A673 (cell line): ENCODE measurements at places on chromosomes 6 and 20. TPM values are rescaled to one million over a fixed set of nuclear protein-coding genes. Genes with fewer than 3 reads are reported as not detected.
A peak's percentile ranks its signal among the peaks of the same experiment; 100 is the strongest.

The CLPSL2 gene
- not detected in 2 replicates for total RNA-seq

- peak overlapping the region; percentile 85 for H3K27ac ChIP-seq
- DNase-seq = peak; percentile 21
- no peaks in the 10 kb centered on the region for H3K36me3 ChIP-seq
- no peaks in the 10 kb centered on the region for H3K4me1 ChIP-seq
- H3K27me3 ChIP-seq = no peaks in the 10 kb centered on the region
- H3K4me3 ChIP-seq = peak overlapping the region; percentile 77
Observed at GRCh38 chr6:89818977-89819335, 638 bp downstream of the MDN1 start.

DNA sequence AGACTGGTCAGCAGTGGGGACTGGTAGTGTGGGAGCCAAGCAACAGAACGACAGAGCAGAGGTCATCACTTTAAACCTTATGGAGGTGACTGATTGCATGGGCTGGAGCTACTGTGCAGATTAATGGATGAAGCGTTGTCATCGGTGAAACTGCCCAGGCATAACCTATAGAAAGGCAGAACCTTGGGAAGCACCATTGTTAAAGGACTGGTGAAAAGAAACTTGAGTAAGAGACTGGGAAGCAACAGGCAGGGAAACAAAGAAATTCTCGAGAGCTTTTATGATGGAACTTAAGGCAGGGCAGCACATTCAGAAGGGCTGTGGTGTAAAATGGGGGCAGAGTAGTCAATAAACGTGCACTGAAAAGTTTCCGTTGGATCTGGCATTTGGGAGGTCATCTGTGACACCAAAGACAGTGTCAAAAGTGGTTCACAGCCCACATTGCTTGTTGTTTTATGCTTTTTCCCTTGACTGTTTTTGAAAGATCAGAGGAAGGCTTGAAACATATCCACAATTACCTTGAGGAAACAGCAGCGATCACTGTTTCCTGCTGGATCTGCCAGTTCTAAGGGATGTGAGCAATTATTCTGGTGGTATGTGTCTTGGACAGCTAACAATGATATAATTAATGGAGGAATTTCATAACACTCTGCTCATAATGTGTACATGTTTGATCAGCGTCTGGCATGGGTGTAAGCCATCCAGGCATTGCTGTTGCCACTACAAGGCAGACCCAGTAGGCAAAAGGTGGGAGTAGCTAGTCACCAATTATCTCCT, 62.7 kb downstream of the LRRC1 start:
- H3K27me3 ChIP-seq = no peaks in the 10 kb centered on the region
- no peak overlapping the region for H3K27ac ChIP-seq
- DNase-seq = peak; percentile 24
- peaks cover 5% of the 10 kb centered on the region for H3K4me1 ChIP-seq
- H3K36me3 ChIP-seq = no peaks in the 10 kb centered on the region

The SLC22A16 gene
- total RNA-seq = 0.15 TPM in 1 of 2 replicates, not detected in the other

DNA sequence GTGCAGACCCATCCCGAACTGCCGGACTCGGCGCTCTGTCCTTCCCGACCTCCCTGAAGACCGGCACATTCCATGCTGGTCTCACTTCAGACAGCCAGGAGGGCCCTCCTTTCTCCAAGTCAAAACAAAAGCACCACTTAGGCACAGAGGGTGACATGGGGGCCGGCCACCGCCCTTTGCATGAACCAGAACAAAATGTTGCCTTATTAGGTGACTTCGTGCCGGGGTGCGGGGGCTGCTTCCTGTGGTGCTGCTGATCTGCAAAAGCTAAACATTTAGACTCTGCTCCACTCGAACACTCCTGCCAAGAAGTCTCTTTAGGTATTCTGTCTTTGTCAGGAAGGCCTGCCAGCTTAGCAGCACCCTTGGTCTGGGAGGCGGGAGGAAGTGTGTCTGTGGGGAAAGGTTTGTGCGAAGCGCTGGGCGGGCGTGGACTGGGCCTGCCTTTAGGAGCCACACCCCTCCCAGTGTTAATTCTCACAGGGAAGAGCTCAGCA, 133.8 kb downstream of the SMOC2 start:
- DNase-seq = peak; percentile 59
- H3K36me3 ChIP-seq = no peaks in the 10 kb centered on the region
- H3K27ac ChIP-seq = no peak overlapping the region

The GRM1 gene
- total RNA-seq = 0.11 and 0.15 TPM in 2 replicates

- no peaks in the 10 kb centered on the region for H3K27me3 ChIP-seq
- peak overlapping the region; percentile 64 for H3K27ac ChIP-seq
- no peaks in the 10 kb centered on the region for H3K36me3 ChIP-seq
- no peak overlapping the region for H3K4me3 ChIP-seq
Observed at GRCh38 chr6:25342802-25343201, 63.6 kb downstream of the CARMIL1 start.

GRCh38 chr20:63264519-63264918, 8.1 kb upstream of the ARFGAP1 start:
- no peaks in the 10 kb centered on the region for H3K36me3 ChIP-seq
- no peak for DNase-seq
- H3K27me3 ChIP-seq = peaks cover 60% of the 10 kb centered on the region
- no peak overlapping the region for H3K4me3 ChIP-seq

DNA sequence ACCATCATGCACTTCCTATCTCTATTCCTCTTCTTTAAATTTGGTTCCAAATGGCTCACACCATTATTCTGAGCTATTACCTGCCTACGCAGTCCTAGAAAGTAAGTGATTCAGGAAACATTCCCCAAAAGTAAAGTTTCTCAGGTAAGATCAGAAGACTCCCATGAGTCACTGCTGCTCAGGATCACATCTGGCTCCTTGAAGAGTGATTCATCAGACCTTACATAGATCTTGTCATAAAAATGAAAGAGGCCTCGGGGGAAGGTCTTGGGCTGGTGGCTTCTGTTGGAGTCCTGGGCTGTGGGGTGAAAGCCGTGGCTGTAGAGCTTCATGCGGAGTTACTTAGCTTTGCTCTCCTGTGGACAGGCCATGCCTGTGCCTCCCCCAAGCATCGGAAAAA, 35.9 kb downstream of the PLG start:
- no peaks in the 10 kb centered on the region for H3K27me3 ChIP-seq
- H3K27ac ChIP-seq = no peak overlapping the region
- no peak overlapping the region for H3K4me3 ChIP-seq
- no peaks in the 10 kb centered on the region for H3K36me3 ChIP-seq

- DNase-seq = no peak
- no peak overlapping the region for H3K4me3 ChIP-seq
- H3K36me3 ChIP-seq = no peaks in the 10 kb centered on the region
- no peak overlapping the region for H3K27ac ChIP-seq
Observed at GRCh38 chr6:169792306-169793015, 41.0 kb downstream of the ERMARD start.

The SLC4A11 gene
- 1.1 and 1.5 TPM in 2 replicates for total RNA-seq

The IYD gene
- total RNA-seq = not detected in 2 replicates

The GGTLC1 gene
- total RNA-seq = not detected in 2 replicates

The GPR6 gene
- total RNA-seq = not detected in 2 replicates

The STMND1 gene
- not detected in 2 replicates for total RNA-seq

- no peaks in the 10 kb centered on the region for H3K27me3 ChIP-seq
- no peak overlapping the region for H3K4me3 ChIP-seq
- H3K36me3 ChIP-seq = no peaks in the 10 kb centered on the region
Observed at GRCh38 chr6:22069306-22069800, 227.5 kb downstream of the PRL start.

The PNLDC1 gene
- 0.58 TPM in 1 of 2 replicates, not detected in the other for total RNA-seq

The NFATC2 gene
- 0.64 and 0.76 TPM in 2 replicates for total RNA-seq

The EDN1 gene
- not detected in 2 replicates for total RNA-seq
